ENCODE measurements at places on chromosomes 2 and 18.

GRCh38 chr2:105712166-105712915 is 32.4 kb upstream of the NCK2 start:
- no peak for ATAC-seq

DNA sequence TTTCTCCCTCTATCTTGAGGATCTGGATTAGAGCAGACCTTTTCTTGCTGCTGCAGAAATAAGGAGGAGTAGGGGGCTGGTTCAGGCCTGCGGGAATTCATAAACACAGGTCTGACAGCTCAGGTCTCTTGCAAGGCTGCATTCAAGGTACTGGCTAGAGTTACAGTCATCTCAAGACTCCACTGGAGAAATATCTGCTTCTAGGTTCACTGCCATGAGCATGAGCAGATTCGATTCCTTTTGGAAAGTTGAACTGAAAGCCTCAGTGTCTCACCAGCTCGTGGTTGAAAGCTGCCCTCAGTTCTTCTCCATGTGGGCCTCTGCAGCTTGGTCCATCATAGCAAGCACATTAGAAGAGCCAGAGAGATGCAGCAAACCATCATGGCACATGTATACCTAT is 124.4 kb upstream of the SETBP1 start:
- ATAC-seq: peak; percentile 88

DNA sequence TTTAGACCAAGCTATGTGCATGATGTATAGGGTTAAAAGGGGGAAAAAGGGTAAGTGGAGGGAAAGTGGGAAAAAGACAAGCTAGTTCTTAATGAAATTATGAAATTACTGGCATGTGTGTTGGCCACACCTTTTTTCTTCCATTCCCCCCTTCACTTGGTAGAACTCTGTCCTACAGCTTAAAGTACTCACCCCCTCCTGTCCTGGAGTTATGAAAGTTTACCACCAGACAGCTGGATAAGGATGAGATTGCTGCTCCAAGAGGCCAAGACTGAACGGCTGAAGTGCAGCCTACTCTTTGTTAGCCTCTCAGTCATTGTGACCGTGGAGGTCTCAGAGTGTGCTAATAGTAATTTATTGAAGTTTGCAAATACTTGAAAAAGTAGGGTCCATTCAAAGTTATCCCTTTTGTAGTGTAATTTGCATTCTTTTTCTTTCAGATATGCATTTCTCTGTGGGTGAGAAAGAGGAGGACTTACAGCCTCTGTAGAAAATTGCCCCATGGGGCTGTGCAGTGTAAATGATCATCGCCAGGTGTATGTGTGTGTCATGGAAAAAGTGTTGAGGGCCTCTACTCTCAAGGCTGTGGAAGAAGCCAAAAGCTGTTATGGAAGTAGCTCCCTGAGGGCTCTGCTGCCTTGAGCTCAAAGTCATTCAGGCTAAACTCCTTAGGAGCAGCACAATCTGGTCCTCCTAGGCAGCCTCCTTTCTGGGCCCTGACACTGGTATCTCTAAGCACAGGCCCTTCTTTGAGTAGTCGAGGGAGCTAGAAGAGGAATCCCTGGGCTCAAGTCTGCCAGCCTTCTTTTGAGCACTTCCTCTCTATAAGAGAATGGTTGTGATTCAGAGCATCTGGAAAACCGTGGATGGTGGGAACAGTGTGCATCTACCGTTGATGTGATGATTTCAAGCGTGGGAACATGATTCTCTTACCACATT is 46.2 kb downstream of the LHCGR start:
- no peak for ATAC-seq

DNA sequence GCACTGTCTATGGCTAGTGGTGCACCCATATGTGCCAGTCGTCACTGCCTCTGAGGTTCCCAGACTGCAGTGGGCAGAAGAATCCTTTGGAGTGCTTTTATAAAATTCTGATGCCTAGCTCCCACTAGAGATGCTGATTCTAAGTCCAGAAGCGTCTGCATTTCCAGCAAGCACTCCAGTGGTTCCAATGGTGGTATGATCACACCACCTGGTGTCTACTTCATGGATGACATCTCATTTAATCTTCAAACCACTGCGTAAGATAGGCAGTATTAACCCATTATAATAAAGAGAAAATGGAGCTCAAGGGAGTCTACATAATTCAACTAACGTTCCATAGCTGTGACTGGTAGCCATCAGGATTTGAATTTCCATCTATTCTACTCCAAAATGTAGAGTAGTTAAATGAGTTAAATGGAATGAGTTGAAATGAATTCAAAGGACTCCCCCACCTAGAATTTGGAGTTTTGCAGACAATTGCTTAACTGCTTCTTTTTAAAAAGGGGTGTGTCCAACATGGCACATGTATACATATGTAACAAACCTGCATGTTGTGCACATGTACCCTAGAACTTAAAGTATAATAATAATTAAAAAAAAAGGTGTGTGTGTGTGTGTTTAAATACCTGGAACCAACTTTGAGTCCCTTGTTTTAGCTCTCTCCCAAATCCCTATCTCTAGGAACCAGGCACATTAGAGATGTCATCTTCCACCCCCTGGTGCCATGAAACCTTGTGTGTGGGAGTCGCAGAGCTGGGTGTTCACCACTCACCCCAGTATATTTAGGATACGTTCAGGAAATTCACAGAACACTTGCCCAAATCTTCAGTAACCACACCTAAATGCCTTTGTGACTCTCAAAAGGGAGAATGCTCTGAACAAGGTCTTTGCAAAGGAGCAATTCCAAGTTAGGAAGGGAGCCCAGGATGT is 14.1 kb downstream of the LAMA3 start:
- ATAC-seq: no peak

- ATAC-seq: no peak
Observed at GRCh38 chr2:157221394-157221988, 36.0 kb upstream of the GALNT5 start.

DNA sequence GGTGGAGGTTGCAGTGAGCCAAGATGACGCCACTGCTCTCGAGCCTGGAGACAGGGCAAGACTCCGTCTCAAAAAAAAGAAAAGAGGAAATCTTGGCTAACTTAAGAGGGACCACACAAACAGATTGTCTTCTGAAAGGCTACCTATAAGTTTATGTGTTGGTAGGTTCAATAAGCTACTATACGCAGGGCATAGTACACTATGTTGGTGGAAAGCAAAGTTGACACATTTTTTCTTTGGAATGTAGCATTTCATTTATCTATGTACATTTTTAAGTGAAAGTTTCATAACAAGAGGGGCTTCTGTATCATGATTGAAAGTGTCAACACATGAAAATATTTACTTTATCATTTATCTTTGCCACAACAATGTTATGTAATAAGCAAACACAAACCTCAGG is 752.6 kb upstream of the ACVR2A start:
- no peak for ATAC-seq

GRCh38 chr18:39596891-39597290 is 2031.3 kb upstream of the CELF4 start:
- no peak for ATAC-seq

GRCh38 chr2:32522770-32523169 is 105.1 kb upstream of the TTC27 start:
- ATAC-seq: no peak

GRCh38 chr18:79948719-79949411 is 2.6 kb downstream of the SLC66A2 start:
- no peak for ATAC-seq

DNA sequence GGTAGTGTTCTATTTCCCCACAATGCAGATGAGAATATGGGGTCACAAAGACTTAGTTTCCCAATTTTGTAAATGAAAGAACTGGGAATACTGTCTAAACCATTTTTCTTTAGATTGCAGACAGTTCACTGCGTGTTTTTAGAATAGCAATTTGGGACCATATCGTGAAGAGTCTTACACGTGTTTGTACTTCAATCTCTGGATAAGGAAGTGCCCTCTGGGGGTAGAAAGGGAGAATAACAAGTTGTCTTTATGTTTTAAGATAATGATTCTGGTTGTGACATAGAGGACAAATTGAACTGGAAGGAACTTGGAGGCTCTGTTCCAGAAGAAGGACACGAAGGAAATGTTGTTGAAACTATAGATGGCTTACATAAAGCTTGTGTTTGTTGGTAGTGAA is 457.7 kb downstream of the CBLN2 start:
- no peak for ATAC-seq

GRCh38 chr2:140714586-140714985 is 1416.2 kb downstream of the LRP1B start:
- ATAC-seq: no peak

- no peak for ATAC-seq
Observed at GRCh38 chr18:13617826-13618515, 108.4 kb downstream of the FAM210A start.

DNA sequence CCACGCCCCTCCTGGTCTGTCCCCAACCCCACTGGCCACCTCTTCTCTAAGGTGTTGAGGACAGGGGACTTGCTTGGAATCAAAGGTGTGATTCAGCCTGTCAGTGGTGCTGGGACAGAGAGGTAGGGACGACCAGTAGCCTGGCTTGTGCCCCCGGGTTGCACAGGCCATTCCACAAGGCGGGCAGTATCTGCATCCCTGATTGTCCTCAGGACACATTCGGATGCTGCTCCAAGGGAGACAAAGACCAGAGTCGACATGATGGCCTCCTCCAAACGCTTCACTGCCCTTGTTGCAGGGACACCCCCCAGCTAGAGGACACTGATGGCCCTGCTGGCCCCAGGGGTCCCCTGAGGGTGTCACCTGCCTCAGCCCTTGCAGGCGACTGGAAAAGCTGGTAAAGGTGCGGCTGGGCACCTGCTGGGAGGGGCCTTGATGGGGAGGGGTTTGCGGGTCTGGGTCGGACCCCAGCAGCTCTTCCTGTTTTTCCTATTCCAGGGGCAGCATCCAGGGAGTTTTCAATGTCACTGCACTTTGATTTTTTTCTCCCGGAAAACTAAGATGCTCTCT is 98.0 kb downstream of the PTGR3 start:
- ATAC-seq: no peak

- ATAC-seq: no peak
Observed at GRCh38 chr2:226495466-226496272, 304.0 kb downstream of the IRS1 start.

DNA sequence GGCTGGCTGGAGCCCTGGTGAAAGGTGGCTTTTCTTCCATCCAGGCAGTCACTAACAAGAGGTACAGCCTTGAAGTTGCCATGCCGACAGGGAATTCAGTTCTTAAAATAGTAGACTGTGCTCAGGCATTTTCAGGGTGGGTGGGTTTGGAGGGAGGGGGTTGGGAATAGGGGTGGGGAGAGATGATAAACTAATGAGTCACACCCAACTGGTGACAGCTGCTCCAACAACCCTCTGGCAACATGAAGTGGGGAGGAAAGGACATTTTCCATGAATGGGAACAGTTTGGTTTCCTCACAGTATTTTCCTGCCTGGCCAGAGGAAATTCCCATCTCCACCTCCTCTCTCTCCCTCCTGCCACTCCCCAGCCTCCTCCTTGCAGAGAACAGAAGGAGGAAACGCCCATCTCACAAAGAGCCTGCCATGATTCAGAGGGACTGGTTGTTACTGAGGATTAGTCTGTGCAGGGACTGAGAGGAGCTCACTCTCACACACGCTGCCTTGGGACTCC is 113.0 kb upstream of the SLC1A4 start:
- no peak for ATAC-seq

- ATAC-seq: no peak
Observed at GRCh38 chr18:60568220-60568619, 195.6 kb upstream of the MC4R start.

DNA sequence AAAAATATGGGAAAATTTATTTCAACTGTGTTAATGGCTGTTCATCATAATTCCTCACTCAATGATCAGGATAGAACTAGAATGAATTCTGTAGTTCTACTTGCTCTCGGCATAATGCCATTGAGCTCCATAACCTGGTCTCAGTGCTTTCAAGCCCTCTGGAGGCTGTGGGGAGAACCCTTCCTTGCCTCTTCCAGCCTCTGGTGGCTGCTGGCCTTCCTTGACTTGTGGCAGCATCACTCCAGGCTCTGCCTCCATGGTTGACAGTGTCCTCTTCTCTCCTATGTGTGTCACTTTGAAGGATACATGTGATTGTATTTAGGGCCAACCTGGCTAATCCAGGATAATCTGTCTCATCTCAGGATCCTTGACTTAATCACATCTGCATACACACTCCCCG is 26.9 kb upstream of the CABYR start:
- no peak for ATAC-seq

DNA sequence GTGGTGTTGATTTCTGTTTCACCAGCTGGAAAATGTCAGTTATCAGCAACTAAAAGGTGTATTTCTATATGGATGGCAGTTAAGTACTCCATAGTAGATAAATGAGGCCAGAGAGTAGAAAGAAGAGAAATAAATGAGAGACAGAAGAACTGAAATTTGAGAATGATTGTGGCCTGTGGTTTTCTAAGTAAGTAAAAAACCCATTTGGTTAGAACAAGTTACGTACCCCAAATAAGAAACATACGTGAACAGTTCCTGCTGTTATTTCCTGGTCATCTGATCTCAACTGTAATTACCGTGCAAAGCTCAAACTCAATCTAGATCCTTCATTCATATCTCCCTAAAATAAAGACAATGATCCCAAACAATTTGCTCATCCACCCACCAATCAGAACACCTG is 181.3 kb downstream of the PID1 start:
- ATAC-seq: no peak

GRCh38 chr2:199449956-199450355 is 7.8 kb downstream of the SATB2 start:
- ATAC-seq: no peak

DNA sequence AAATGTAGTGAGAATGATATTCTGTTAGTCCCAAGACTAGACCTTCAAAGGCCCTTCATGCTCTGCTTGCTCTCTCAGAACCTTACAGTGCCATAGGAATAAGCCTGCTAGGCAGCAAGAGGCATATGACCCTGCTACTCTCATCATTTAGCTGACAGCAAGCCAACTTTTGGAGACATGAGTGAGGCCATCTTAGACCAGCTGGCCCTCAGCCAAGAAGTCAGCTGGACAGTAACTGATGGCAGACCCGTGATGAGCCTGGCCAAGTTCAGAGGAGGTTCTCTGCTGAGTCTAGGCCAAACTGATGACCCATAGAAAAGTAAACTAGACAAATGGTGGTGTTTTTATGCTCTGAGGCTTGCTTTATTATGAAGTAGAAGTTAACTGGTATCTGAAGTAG is 82.6 kb downstream of the C18orf54 start:
- ATAC-seq: no peak

DNA sequence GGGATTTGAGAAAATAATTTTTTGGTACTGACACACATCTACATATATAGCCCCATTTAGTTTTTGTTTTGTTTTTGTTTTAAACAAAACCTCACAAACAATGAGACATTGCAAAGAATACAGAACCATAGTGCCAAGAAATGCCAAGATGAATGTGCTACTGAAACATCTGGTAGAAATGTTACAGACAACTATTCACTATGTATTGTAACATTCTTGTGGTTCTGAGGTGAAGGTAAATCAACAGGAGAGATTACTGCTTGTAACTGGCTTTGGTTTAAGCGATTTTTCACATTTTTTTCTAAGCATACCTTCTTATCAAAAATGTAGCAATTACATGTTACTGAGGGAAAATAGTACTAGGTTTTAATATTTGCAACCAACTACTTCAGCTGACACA is 281.3 kb downstream of the ZNF804A start:
- ATAC-seq: no peak

DNA sequence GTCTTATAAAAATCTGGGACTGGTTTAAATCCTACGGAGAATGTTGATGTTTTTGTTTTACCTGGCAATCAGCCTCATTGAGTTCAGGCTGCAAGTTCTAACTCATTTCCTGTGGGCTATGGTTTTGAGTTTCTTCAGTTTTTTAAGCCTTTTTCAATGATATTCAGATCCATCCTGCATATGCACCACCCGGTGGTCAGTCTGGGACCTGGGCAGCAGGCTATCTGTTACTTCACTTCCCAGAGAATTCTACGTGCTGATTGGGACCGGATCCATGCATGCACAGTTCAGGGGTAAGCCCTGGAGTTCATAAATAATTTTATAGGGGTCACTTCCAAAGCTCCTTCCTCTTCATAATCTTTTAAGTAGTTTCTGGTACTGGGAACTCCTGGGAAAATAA is 339.2 kb upstream of the HNRNPA3 start:
- no peak for ATAC-seq
